ENCODE measurements at places on chromosomes 4 and X. TPM values are rescaled to one million over a fixed set of nuclear protein-coding genes. Genes with fewer than 3 reads are reported as not detected.

Gene ABCG2
- 2.5 TPM for total RNA-seq

Gene ATP8A1
- not detected for total RNA-seq

DNA sequence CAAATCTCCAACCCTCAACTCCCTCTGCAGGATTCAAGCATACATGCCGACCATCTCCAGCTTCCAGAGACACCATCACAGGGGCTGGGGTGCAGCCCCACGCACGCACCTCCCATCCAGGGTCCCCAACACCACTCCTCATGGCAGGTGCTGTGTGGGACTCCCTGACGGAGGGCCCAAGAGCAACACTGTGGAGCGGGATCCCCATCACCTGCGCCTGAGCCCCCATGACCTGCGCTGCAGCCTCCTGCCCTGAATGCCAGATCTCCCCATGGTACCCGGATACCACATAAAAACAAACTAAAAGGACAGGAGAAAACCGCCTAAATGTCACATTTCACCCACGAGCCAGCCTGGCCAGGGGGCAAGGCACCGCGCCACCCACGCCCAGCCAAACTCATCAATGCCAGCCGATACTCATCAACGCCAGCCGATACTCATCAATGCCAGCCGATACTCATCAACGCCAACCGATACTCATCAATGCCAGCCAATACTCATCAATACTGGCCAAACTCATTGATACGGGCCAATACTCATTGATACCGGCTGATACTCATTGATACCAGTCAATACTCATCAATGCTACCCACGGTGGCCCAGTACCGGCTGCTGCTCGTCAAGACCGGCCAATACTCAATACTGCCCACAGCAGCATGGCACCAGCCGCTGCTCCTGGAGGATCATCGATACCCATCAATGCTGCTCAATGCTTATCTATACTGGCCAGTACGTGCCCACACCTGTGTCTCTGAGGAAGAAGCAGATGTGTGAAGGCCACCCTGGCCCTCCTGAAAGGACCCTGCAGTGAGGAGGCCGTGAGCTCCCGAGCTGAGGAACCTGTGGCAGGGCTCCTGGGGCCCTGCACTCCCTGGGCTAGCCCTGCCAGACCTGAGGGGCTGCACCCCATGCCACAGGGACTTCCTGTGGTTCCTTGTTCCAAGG lies 6.2 kb downstream of the CTBP1 start:
- DNase-seq: no peak

GRCh38 chr4:48596336-48596735 lies 106.3 kb downstream of the ZAR1 start:
- no peak for DNase-seq

- DNase-seq: no peak
Observed at GRCh38 chr4:27315625-27316024, 455.0 kb downstream of the STIM2 start.

Gene GYPB
- not detected for total RNA-seq

DNA sequence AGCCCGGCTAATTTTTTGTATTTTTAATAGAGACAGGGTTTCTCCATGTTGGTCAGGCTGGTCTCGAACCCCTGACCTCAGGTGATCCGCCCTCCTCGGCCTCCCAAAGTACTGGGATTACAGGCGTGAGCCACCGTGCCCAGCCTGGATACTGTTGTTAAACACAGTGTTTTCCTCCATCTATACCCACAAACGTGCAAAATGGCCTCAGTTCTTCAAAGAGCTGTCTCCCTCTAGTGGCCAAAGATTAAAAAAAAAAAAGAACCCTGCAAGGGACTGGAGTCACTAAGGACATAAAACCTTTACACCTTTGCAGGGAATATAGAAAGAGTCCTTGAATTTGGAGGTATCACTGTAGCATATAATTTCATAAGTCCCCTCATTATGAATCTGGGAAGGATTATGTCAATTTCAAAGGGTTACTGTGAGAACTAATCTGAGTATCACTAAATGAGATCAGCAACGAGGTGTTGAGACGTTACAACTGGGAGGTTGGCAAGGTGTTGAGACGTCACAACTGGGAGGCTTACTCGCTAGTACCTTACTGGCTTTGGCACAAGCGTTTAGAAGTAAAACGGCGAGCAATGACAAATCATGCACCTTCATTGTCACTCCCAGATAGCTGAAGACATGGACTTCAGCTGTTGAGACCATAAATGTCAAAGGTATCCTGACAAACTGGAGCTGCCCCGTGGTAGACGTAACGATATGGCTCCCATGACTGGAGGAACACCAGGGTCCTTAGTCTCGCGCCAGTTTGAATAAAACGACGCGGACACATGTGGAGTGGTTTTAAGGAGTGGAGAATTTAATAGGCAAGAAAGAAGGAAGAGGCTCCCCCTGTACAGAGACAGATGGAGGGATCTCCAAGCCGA lies 33.4 kb upstream of the ENPP6 start:
- DNase-seq: peak; percentile 47

DNA sequence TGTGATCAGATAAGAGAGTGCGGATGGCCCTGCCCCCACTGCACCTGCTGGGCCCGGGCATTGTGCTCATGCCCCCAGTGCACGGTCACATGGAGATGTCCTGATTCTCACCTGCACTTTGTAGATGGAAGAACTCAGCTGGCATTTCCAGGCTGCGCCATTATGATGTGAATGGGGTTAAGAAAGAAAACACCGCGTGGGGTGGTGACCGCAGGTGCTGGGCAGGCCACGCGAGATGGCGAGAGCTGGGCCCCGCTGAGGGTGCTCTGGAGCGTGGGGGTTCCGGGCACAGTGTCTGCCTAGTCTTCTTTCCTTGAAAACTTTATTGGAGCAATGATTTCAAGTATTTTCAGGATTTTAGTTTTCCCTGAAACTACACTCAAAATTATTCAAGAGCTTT lies 17.8 kb upstream of the HGFAC start:
- DNase-seq: no peak

Gene TCP11X2
- not detected for total RNA-seq

GRCh38 chrX:48531358-48531959 lies 8.1 kb upstream of the TBC1D25 start:
- peak; percentile 75 for DNase-seq

DNA sequence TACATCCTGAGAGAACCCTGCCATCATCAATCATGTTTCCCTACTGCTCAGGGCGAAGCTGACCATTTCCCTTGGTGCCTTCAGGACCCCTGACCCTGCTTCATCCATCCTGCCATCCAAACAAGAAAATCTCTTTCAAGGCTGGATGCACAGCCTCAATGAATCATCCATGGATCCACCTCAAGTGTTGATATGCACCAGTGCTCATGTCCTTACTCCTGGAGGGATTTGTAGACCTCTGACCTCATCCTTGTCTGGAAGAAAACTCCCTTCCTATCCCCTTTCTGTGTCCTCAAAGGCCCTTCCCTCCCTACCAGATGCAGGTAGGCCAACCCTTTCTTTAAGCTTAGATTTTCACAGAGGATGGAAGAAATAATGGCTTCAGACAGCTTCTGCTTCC lies 24.6 kb downstream of the BEX3 start:
- DNase-seq: no peak

Gene POF1B
- total RNA-seq: 0.96 TPM

- DNase-seq: no peak
Observed at GRCh38 chrX:38864165-38864564, 62.9 kb downstream of the MID1IP1 start.

DNA sequence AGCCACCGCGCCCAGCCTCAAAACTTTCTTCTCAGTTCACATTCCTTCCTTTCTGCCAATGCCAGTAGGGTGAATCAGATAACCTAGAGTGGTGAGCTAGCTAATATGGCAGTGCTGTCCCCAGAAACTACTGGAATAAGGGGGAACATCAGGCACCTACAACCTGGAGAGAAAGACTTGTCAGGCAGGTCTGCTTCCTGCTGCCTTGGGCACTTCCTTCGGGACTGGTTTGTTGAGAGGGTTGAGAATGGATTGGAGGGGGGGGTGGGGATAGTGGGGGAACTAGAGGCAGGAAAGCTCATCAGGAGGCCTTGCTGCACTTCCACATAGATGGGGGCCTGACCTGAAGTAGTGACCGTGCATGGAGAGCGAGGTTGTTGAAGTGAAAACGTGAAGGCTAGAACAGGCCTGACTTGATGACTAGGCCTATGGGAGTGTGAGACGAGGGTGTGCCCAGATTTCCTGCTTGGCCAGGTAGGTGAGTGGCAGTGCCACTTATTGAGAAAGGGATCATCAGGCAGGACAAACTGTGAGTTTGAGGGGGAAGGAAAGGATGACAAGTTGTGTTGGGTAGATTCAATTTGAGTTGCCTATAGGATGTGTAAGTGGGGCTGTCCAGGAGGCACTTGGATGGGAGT lies 33.4 kb downstream of the SLC25A5 start:
- no peak for DNase-seq

DNA sequence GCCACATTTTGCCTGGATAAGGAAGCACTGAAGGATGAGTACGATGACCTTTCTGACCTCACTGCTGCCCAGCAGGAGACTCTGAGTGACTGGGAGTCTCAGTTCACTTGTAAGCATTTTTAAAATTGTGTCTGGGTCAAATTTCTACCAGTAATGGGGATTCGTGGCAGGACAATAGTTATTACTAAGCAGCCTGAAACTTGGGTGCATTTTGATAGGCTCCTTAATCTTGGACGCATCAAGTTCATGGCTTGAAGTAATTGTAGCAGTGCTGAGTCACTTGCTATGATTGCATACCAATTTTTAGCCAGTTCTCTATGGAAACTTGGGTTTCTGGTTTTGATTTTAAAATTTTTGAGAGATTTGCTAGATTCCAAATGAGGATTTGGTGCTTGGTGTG lies 4.3 kb downstream of the PGRMC1 start:
- DNase-seq: no peak

DNA sequence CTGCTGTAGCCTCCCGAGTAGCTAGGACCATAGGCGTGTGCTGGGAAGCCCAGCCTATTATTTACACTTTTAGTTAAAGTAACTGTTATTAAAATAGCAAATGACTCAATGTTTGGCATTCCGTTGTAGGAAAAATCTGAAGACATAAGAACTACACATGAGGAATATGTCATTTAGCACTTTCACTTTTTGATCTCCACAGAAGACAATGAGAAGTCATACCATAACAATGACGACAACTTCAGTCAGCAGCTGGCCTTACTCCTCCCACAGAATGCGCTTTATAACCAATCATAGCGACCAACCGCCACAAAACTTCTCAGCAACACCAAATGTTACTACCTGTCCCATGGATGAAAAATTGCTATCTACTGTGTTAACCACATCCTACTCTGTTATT lies 6.7 kb downstream of the GPR34 start:
- no peak for DNase-seq

GRCh38 chr4:15682242-15683142 lies 865 bp downstream of the FAM200B start:
- peak; percentile 28 for DNase-seq

- DNase-seq: peak; percentile 16
Observed at GRCh38 chr4:37890801-37891259, at the start of gene TBC1D1. Gene TBC1D1 (plus strand): TSS chr4:37891084. CDS start chr4:37902096, 11,012 bp downstream.

Gene IQCM
- total RNA-seq: not detected

DNA sequence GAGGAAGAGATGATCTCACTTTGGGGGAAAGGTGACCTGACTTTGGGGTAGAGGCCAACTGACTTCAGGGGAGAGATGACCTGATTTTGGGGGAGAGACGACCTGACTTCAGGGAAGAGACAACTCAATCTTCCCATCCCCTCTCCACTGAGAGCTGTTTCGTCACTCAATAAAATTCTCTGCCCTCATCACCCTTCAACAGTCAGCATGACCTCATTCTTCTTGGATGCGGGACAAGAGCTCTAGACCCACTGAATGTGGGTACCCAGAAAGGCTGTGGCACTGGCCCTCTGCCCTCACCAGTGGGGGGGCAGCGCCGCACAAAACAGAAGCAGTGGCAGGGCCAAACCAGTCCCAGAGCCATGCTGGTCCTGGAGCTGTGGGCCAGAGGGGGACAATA lies 34.6 kb downstream of the ATXN3L start:
- DNase-seq: no peak

- no peak for DNase-seq
Observed at GRCh38 chrX:38941675-38942074, 140.4 kb downstream of the MID1IP1 start.

Gene MND1
- 10.4 TPM for total RNA-seq

Gene WAS
- total RNA-seq: 1.1 TPM

GRCh38 chrX:68571610-68572311 lies 72.9 kb downstream of the YIPF6 start:
- DNase-seq: peak; percentile 84

Gene DCX
- total RNA-seq: not detected

Gene CYBB
- total RNA-seq: under 0.01 TPM

Gene MAGEA1
- not detected for total RNA-seq

Gene CYSLTR1
- not detected for total RNA-seq

GRCh38 chr4:48623182-48623780 lies 133.2 kb downstream of the ZAR1 start:
- no peak for DNase-seq

DNA sequence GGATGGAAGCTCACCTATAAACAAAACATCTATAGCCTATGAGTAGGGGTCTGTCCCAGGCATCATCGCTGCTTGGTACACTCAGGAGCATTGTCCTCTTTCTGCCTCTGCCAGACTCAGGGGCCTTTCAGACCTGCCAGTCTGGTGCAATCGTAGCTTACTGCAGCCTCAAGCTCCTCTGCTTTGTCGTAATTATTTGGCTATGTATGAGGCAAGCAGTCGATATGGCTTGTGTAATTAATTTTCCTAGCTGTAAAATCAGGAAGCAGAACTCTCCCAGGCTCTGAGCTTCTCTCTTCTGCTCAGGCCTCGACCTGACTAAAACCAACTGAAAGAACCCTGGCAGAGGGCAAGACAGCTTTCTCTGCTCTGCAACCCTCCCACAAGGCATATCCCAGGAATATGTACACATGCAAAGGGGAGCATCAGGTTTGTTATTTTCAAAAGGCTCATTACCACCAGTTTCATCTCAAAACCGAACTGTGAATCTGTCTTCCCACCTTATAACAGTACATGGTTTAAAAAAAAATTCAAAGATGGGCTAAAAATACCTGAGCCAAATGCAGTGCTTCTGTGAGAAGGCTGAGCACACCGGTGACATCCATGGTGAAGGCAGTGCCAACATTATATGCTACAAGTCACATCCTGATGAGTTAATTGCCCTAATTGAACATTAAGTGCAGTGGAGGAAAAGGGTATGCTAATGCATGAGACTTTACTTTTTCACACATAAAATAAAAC lies 309.2 kb upstream of the EMCN start:
- no peak for DNase-seq

DNA sequence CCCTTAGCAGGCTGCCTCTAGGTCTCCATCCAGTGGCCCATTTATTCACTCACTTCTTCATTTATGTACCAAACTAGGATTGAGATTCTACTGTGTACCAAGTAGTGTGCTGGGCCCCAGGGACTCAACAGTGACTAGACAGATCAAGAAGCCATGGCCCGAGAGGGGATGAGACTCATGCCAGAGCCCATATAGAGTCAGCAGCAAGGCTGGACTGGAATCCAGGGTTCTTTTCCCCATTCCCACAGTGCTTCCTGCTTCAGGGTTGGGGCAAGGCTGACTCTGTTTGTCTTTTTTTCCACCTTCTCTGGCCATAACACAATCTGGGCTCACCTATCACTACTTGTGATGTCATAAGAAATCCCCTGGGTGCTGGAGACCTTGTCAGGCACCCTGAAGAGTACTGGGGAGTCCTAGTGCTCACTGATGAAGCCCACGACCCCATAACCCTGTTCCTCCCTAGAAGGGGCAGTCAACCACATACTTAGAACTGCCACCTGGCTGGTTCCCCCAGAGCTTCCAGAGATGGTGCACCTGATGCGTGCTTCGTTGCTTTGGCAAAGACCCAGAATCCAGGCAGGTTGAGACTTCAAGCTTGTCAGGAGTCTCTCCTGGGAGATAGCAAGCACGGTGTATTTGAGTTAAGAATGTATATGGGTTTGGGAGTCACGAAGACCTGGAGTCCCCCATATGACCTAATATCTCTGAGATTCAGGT lies 6.2 kb downstream of the RTL5 start:
- no peak for DNase-seq

Gene VCX2
- not detected for total RNA-seq

GRCh38 chr4:6092971-6093370 lies 74.7 kb upstream of the C4orf50 start:
- DNase-seq: no peak
